Skeletal muscle cell (primary cell): ENCODE measurements at places on chromosomes 2 and 18.

DNA sequence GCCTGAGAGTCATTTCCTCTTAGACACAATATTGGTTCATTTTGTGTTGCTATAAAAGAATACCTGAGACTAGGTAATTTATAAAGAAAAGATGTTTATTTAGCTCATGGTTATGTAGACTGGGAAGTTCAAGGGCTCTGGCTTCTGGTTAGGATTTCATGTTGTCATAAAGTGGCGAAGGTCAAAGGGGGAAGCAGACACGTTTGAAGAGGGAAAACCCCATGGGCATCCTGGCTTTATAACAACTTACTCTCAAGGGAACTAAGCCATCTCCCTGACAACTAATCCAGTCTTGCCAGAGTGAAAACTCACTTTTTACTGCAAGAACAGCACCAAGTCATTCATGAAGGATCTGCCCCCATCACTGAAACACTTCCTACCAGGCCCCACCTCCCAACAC is 89.7 kb upstream of the RNF152 start:
- DNase-seq = no peak

DNA sequence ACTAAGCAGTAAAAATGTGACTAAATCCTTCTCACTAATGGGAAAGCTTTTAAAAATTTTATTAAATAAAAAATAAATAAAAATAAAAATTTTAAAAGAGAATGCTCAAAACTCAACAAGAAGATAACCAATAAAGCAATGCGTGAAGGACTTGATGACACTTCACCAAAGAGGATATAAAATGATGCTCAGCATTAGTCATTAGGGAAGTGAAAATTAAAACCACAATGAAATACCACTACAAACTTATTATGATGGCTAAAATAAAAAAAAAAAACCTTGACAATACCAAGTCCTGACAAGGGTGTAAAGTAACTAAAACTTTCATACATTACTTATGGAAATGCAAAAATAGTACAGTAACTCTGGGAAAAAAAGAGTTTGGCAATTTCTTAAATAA is 3.3 kb upstream of the WDR75 start:
- no peak for DNase-seq

- DNase-seq = no peak
Measured at GRCh38 chr2:75614162-75614651, 32.4 kb upstream of the MRPL19 start.

DNA sequence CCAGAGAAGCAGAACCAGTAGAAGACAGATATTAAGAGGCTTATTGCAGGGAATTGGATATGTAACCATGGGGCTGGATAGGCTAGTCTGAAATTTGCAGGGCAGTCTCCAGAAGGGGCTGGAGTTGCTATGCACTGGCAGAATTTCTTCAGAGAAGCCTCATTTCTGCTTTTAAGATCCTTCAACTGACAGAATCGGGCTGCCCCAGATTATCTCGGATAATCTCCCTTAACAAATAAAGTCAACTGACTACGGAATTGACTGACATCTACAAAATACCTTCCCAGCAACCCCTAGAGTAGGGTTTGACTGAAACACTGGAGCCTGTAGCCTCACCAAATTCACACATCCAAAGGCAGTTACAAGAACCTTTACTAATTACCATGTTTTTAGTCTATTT is 136.4 kb downstream of the SOCS6 start:
- no peak for DNase-seq

DNA sequence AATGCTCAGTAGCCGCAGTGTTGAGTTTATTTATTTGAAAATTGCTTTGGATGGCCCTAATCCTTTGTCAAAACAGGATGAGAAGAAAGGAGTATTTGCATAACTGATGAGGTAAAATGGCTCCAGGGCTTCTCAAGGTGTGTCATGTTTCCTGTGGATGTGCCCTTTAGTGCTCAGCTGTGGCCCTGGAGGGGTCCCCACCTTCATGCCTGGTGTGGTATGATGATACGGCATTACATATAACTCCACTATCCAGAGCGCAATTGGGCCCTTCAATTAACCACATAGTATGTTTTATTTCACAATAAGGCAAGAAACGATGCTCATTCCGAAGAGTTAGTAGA is 39.8 kb upstream of the TMEM178A start:
- DNase-seq = no peak

- DNase-seq = no peak
Measured at GRCh38 chr2:8078705-8079104, 603.2 kb upstream of the ID2 start.

DNA sequence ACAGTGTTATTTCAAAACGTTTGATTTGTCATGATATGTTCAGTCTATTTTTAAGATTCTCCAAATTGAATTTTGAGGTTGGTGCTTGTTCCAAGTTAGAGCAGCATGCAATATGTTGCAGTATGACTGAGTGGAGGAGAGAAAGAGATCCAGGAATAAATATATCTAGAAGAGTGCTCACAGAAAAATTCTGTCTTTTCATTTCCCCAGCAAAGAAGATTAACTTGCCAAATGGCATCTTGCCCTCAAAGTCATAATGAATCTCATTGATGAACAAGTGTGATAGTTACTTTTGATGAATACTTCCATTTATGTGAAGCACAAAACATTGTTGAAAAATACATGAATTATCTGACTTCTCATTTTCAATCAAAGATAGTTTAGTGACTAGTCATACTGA is 95.9 kb downstream of the KCNJ3 start:
- no peak for DNase-seq

DNA sequence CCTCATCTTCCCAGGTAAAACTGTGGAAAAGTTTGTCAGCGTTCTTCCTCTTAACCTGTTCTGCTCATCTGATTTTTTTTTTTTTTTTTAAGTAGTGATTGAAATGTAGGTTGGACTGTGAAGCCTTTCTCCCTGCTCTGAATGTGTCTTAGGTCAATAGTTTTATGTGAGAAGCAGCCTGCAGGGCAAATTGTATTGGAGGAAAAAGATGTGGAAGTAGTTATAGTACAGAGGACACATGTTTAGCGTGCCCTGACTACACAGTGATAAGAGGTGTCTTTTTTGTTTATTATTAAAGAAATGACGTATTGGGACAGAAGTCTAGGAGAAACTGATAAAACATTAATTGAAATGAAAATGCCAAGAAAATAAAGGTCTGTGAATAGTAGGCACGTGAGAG is 1.5 kb downstream of the MTA3 start:
- no peak for DNase-seq

DNA sequence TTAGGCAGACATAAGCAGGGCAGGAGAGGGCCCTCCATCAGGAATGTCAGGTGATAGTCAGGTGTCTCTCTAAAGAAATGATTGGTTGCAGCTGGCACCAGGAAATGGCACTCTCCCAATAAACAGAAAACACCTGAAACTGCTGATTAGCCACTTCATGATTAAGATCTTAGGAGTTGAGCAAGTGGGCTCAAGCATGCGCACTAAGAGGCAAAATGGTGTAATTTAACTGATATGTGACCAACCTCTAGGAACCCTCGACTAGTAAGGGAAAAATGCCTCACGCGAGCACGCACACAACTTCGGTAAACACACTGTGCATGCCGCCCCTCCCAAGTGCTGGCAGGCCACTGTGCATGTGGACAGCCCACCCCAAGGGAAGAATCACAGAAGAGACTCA is 23.8 kb upstream of the SLC35G4 start:
- no peak for DNase-seq

DNA sequence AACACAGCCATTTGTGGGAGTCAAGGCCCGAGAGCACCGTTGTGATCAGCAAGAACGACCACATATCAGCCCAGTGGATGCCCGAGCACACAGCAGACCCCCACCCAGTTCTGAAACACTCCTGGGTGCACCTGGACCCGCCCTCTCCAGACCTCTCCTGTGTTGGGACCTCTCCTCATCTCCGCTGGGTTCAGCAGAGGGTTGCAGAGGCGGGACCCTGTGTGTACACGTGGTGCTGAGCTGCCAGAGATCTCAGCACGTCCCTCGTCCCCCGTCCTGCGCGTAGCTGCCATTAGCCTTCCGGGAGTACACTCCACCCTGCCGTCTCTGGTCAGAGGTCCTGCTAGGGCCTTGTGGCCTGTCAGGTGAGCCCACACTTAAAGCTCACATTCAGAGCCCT is 51.7 kb downstream of the ADI1 start:
- no peak for DNase-seq

- no peak for DNase-seq
Measured at GRCh38 chr2:153101187-153101586, 377.4 kb downstream of the RPRM start.

GRCh38 chr2:53660886-53661285 is 106.7 kb upstream of the CHAC2 start:
- DNase-seq = no peak

- DNase-seq = no peak
Measured at GRCh38 chr2:175454953-175455389, 273.5 kb upstream of the ATP5MC3 start.
